ENCODE measurements at places on chromosomes 5 and 9.

DNA sequence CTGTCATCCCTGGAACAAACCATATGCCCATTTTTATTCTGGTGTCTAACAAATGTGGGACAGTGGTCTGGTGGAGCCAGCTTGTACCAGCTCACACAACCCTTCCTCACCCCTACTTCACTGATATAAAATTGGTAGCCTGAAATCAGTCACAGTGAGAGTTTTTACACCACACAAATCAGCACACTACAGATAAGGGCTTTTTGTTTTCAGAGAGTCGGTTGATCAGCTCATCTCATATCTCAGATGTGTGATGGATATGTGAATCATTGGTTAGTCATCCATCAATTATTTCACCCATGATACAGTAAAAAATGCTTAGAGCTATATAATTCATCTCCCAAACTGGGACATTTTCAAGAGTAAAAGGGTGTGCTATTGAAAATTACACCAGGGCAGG lies 529.2 kb downstream of the EBF1 start:
- DNase-seq = no peak

DNA sequence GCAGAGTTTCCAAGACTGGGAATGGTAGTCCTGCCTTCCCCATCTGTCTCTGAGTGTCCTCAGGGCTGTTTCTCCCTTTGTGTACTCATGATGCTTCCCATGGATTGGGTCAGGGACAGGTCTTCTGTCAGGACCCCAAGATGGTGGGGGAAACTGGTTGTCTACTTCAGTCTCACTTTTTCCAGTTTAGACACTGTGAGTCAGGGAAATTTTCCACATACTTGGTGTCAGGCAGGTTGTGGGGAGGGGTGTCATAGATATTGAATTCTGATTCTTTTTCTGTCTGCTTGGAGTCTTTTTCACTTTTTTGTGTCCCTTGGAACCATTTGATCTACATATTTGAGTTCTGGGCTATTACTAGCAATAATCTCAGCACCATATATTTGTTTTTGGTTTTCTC lies 10.3 kb downstream of the POLK start:
- DNase-seq = no peak

GRCh38 chr9:126149661-126150060 lies 177.0 kb upstream of the MVB12B start:
- DNase-seq = no peak

DNA sequence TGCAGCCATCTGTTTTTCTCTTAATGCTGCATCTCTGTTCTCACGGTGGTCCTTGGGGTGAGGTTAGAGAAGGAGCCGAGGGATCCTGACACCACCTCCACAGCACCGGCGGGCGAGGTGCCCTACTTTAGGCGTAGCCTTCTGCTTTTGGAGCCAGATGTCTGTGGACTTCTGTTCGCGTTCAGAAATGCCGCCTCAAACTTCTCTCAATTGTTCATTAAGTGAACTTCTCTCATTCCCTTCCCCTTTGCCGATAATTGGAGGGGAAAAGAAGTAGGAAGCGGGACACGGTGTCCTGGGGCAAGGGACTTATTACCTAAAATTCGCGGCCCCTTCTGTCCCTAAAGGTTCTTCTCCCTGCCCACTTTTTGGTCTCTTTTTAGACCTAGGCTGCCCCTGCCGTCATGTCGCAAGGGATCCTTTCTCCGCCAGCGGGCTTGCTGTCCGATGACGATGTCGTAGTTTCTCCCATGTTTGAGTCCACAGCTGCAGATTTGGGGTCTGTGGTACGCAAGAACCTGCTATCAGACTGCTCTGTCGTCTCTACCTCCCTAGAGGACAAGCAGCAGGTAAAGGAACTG lies 455 bp downstream of the KIF20A start:
- DNase-seq = no peak

- DNase-seq = no peak
These were observed 4.2 kb upstream of the SMAD5 start for GRCh38 chr5:136128481-136128880.

- DNase-seq = no peak
These were observed 84.4 kb downstream of the CNTLN start for GRCh38 chr9:17219261-17219660.
